ENCODE measurements at places on chromosomes 11 and 22.

DNA sequence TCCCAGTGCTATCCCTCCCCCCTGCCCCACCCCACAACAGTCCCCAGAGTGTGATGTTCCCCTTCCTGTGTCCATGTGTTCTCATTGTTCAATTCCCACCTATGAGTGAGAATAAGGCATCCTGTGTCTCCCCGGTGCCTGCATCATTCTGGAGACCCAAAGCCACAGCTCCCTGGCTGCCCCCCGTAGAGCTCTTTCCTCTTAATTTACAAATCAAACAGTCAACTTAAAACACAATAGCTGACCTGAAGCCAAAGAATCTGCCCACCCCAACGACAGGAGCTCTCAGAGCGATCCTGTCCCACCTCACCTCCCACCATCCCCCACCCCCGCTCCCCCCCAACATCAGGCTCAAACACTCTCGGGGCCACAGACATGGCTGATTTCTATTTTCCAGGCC is 558.3 kb downstream of the BRD1 start:
- DNase-seq: no peak

DNA sequence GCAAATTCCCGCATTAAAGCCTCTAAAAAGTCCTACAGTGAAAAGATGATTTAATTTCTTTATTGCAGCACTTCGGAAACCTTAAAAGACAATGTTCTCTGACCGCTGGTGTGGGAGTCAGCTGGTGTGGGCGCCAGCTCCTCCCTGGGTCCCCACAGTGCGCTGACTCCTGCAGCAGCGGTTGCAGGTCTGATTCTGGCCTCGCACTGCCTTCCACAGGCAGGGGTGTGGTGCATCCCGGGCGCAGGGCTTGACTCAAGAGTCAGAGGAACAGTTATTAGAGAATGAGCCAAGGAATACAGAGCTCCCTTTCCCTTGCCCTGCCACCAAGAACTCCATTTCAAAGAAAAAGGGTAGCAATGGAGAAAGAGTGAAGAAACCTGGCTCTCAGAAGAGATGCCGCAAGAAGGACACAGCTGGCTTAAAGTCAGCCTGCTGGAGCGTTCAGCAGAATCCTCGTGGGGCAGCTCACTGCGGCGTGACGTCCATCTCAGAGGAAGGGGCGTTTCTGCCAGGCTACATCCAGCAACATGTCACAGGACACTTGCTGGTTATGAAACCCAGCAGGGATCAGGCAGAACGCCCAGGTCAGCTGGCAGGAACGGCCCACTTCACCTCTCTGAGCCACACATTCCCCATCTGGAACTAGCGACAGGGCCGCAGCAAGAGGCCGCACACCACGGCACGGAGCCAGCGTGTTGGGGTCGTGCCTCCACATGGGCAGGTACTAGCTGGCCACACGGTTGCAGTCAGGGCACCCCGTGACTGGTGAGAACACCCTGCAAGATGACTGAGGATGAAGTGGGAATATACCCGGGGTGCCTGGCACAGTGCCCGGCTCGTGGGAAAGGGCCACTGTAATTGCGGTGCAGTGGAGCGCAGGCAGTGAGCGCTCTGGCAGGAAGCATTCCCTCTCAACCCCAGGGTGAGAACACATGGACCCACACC is 18.1 kb upstream of the EFCAB6 start:
- peak; percentile 16 for DNase-seq

DNA sequence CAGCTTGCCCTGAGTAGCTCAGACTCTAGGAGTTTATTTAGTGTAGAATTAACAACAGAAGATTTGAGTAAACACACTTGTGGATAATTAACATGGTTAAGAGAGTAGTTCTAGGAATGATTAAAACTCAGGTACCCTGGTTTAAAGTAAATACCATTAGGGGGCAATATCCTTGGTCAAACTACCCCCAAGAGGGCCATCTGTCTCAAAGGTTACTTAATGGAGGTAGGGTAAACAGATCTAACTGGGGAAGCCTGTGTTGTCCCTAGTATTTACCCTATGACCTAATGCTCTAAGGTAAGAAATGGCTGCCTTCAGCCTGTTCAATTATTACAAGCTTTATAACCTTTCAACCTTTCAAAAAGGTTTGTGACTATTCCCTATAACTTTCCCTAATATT is 10.6 kb upstream of the GLYATL1 start:
- DNase-seq: no peak

GRCh38 chr22:32389685-32390084 is 22.4 kb downstream of the RTCB start:
- DNase-seq: peak; percentile 15

DNA sequence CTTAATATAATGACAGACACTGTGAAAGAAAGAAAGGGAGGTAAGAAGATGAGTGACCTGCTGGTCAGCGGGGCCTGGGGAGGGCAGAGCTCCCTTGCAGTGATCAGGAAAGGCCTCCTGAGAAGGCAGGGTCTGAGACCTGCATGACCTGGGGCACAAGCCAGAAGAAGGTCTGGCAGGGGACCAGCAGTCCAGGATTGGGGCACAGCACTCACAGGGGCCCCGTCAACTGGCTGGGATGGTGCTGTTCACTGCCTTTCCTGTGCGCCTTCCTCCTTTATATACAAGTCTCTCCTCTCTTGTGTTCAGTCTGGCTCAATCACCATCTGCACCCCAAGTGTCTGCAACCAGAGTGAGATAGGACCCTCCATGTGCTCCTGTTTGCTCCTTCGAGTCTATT is 22.2 kb upstream of the SCARF2 start:
- DNase-seq: no peak

DNA sequence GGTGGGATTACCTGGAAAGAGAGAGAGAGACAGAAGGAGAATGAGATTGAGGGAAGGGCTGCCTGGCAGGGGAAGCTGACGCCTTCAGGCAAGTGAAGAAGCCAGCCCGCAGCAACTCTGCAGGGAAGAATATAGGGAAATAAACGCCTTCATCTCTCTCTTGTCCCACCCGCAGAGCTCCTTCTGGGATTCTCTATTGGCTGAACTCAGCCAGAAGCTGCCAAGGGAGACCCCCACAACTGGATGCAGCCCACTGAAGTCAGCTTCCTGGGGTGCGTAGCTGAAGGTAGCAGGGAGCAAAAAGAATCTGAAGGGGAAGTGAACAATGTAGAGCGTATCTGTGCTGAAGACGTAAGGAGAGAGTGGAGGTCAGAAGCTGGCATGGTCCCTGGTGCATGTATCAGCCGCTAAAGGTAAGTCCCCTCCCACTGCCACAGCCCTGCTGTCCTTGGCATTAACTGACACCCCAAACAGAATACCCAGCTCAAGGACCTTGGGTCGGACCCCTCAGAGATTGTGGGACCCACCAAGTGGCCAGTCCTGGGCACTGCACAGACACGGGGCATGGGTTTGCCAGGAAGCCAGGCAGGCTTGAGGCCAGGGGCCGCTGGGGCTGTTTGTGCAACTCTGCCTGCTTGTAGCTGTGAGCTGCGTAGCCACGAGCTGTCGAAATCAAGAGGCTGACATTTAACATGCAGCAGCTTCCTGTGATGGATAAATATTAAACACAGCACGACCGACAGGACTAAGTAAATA is 469.9 kb downstream of the MN1 start:
- peak; percentile 48 for DNase-seq

DNA sequence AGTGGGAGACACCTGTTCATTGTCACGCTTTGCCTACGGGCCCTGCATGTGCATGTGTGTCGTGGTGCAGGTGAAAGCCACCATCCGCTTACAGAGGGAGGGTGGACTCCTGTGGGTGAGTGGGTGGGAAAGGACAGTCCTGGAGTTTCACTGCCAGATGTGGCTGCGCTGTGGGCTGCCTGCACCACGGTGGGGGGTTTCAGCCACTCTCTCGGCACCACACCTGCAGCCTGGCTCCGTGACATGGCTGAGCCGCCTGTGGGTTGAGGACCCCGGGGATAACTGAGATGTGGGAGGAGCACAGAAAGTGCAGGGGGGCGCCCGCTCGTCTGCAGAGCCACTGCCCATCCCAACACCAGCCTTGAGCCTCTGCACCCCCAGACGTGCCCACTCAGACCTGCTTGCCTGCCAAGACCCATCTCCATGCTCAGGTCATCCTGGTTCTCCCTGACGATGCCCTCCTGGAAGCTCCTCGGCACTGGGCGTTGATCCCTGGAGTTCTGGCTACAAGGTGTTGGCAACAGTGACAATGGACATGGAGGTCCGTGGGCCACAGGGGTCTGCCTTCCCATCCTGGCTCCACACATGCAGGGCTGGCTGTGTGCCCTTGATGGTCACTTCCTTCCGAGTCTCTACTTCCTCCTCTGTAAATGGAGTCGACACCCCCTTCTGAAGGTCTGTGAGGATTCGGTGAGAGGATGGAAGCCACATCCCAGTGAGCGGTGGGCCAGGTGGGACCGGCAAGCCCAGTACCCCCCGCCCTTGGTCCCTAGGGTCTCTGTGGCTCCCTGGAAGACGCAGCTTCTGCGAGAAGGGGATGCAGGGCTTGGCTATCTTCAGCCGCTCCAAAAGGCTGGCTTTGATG is 1007.0 kb downstream of the BRD1 start:
- DNase-seq: no peak

GRCh38 chr11:19729141-19729540 is 16.5 kb downstream of the NAV2 start:
- DNase-seq: no peak

- DNase-seq: no peak
Measured at GRCh38 chr22:21013657-21014201, 1.2 kb upstream of the P2RX6 start.

GRCh38 chr11:77191823-77192495 is 63.9 kb downstream of the MYO7A start:
- DNase-seq: peak; percentile 25

GRCh38 chr11:73268671-73269271 is 3.4 kb upstream of the P2RY6 start:
- DNase-seq: no peak

DNA sequence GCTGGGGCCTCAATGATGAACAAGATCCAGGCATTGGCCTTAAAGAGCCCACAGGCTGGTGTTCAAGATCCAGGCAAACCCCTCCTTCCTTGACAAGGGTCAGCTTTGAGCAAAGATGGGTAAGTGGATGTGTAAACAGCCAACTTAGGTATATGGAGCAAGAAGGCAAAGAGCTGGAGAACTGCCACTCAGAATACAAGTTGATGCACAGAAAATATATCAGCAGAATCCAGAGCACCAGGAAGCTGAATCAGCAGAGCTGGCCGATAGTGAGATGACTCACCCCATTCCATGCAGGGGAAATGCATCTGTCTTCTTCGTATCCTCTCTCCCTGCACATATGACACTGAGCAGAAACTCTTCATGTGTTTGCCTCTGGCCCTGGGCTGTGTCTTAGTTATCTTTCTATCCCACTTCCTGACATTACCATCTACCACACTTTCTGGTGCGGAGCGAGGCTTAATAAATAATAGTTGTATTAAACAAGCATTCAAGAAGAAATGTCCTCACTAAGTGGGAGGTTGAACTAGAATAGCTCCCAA is 57.8 kb downstream of the ENDOD1 start:
- peak; percentile 88 for DNase-seq

DNA sequence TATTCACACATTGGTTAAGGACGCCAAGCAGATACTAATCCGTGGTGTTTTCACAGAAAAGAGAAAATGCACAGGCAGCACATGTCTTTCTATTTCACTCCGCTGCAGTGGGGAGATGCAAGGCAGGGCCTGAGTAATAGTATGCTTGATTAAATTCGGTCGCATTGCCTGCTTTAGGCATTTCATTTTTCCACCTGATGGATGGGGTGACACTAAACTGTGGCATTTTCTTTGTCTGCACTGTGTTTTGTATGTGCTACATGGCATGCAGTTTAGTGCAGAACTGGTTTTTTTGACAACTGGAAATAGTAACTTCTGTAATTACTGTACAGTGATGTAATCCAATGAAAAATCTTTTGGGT is 94.9 kb downstream of the SLC17A6 start:
- DNase-seq: no peak

DNA sequence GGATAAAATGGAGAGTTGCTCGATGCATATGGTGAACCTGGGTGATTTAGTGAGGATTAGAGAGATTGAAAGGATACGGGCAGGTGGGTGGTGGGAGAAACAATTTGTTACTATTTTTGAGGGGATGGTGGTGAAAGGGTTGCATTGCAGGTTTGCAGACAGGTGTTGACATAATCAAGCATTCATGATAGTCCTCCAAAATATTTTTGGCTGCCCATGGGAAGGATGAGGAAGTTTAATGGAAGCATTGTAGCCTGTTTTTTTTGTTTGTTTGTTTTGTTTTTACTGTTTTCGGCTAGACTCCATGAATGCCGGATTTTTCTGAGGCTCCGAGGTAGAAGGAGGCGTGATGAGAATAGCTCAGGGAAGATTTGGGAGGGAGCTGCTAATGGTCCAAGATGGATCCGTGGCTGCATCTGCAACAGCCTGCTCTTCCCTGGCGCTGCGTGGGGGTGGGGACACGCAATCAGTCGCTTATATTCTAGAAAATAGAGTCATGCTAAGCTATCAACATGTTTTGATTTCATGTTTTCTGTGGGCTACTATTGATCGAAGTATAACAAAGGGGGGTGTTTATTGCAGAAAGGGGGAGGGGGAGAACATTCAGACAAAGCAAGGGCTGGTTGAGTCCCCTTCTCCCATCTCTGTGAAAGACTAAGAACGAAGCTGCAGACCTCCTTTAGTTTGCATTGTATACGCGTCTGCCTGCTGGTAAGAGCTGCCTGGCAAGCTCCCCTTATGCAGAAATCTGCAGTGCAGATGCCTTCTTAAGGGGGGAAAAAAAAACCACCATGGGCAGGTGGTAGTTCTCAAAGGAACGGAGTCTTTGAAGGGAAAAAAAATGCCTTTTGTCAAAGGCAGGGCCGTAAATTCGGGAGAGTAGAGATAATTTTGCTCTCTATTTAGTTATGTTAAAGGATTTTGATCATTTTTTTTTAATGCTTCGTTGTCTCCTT is 1.0 kb downstream of the RTN3 start:
- no peak for DNase-seq

DNA sequence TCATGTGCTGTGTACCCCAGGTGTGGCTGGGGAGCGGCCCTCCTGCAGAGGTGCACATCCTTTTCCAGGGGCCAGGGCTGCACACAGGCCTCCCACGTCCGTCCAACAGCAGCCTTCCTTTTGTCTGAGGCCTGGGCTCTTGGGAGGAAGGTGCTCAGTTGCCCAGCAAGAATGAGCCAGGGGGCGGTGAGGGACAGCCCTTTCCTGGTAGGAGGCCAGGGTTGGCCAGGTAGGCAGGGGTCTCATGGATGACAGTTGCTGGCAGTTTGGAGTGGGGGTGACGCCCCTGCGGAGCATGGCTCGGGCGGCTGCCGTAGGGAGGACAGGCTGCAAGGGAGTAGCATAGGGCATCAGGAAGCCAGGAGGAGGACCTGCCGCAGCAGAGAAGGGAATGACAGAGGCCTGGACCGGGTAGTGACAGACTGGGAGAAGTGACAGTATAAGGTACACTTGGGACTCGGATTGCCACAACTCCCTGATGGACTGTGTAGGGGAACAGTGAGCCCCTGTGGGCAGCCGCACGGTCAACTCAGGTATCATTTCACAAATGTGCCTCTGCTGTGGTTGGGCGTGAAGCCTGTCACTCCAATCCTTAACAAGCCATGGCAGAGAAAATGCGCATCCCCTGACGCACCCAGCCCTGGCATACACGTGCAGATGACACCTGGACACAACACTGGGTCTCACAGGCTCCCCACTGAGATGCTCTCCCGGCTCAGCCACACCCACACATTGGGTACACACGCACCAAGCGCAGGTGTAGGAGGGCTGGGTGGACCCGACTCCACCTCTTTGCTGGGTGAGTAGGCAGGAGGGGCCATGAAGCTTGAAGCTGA is 79.7 kb downstream of the DGCR2 start:
- no peak for DNase-seq

- peak; percentile 93 for DNase-seq
Measured at GRCh38 chr11:35617687-35618496, at the start of gene FJX1. TSS of gene FJX1 (plus strand) at chr11:35618460. CDS start at chr11:35618637, 177 bp downstream.

GRCh38 chr11:80925321-80925720 is 1484.5 kb upstream of the TENM4 start:
- DNase-seq: no peak

GRCh38 chr11:42066113-42066512 is 606.7 kb upstream of the LRRC4C start:
- no peak for DNase-seq
